ENCODE measurements at places on chromosomes 6 and 20.
A peak's percentile ranks its signal among the peaks of the same experiment; 100 is the strongest.

GRCh38 chr6:111478064-111478476 lies 4.9 kb downstream of the REV3L start:
- no peak for DNase-seq

DNA sequence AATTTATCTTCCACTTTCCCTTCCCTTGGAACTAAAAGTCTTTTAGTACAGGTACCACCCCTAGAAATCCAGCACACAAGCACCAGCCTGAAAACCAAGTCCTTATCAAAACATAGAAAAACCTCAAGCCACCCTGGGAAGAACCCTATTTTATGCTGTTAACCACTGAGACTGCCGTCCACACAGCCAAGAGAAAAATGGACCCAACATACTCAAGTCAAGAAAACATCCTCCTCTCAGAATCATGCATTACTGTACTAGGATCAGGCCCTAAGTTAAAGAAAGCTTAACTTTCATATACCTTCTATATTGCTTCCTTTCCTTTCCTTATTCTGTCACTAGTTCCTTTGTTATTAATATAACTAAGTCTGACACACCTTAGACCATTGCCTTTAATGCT lies 16.9 kb upstream of the GOPC start:
- no peak for DNase-seq

DNA sequence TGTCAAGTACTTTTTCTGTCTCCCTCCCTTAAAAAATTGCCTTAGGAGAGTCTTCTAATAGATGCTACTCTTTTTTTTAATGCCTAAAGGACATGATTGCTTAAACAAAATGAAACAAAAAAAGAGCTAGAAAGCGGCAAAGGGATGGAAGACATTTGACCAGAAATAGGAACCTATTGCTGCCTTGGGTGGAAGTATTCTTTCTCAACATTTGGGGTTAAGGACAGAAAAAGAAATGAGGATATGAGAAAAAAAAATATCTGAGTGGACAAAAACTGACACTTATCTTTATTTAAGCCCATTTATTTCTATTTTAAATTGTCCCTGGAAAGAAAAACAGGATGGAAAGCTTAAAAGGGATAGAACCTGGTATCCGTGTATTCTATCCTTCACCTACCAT lies 664.9 kb upstream of the CITED2 start:
- no peak for DNase-seq

- no peak for DNase-seq
Observed at GRCh38 chr6:33983109-33983716, 162.7 kb downstream of the GRM4 start.

GRCh38 chr20:24871480-24872213 lies 77.4 kb upstream of the CST7 start:
- DNase-seq, result no peak

GRCh38 chr6:100657678-100658330 lies 193.1 kb upstream of the SIM1 start:
- DNase-seq, result no peak

GRCh38 chr6:146574211-146574610 lies 24.6 kb upstream of the ADGB start:
- no peak for DNase-seq

DNA sequence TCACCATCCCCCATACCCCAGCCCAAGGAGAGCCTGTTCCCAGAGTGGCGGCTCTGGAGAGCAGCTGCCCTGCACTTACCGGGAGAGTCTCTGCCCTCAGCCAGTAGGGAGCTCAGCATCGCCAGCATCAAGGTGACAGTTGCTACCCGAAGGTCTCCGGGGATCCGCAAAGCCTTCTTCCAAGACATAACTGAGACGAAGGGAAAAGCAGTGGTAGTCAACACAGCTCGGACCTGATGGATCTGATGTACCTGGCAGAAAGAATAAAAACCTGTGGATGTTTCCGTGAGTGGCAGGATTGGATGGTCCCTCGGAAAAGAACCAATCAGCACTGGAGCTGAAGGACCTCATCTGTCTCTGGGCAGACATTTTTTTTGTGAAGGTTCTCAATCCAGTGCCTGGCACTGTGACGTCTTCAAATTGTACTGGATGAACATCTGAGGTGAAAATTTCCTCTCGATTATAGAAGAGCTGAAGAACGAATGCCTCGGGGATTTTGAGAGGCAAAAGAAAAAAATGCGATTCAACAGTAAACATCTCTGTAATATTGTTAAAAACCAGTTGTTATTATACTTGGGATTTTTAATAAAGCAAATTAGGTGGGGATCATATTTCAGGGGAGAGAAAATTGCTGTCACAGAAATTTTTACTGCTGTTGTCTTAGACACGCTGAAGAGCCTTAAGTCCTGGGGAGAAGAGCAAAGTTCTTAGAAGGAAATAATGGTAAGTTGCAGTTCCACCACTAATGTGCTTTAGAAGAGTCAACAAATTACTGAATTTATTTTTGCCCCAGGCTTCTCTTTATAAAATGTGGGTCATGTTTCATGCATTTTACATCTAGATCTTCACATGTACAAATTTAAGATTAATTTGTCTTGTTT lies at the start of gene HLA-DQB1:
HLA-DQB1 (minus strand) TSS at position 238 of the 881 bp plus-strand sequence; CDS start at position 188, 50 bp downstream.
- DNase-seq, result peak; percentile 57

- no peak for DNase-seq
Observed at GRCh38 chr6:79494841-79495240, 42.4 kb downstream of the LCA5 start.

DNA sequence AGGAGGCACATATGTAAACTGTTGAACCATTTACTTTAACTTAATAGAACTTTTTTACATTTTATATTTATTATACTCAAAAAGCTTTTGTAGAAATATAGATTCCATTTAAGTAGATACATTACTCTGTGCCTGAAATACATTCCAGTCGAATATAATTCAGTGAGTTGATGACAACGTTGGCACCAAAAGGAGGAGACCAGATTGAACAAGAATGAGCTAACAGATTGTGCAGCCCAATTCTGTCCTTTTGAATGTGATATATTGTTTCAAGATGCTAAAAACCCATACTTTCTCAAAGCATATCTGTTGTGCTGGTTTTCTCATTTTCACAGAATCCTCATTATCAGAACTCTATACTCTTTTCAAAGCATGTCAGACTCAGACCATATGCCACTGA lies 147.4 kb upstream of the SIM1 start:
- DNase-seq, result no peak

- no peak for DNase-seq
Observed at GRCh38 chr6:136226674-136227377, 23.3 kb downstream of the MTFR2 start.

DNA sequence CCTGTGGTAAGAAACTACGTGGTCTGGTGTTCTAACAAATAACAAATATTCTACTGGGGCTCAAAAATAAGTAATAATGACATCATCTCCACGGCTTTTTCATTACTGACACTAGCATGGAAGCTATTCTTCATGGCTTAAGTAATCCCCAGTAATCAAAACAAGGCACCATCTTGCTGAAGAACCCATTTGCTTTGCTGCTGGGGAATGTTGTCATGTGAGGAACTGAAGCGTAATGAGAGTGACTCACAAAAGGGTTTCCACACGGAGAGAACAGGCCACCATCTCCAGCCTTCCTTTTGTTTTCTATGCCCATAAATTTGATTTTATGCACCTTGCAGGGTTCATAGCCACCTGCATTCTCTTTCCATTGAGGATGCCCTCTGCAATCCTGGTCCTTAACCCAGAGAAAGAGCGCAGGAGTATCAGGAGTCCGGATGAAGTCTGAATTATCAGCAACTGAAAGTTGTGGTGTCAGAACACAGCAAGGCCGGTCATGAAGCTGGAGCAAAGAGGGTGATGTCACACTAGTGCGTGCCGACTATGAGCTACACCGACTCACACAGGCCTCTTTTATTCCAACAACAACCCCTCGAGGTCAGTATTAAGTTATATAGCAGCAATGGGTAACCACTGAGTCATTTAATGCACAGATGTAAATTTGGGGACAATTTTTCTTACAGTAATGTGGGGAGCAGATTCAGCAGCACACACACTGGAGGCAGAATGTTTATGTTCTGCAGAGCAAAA lies 173.7 kb upstream of the SSTR4 start:
- DNase-seq, result no peak

DNA sequence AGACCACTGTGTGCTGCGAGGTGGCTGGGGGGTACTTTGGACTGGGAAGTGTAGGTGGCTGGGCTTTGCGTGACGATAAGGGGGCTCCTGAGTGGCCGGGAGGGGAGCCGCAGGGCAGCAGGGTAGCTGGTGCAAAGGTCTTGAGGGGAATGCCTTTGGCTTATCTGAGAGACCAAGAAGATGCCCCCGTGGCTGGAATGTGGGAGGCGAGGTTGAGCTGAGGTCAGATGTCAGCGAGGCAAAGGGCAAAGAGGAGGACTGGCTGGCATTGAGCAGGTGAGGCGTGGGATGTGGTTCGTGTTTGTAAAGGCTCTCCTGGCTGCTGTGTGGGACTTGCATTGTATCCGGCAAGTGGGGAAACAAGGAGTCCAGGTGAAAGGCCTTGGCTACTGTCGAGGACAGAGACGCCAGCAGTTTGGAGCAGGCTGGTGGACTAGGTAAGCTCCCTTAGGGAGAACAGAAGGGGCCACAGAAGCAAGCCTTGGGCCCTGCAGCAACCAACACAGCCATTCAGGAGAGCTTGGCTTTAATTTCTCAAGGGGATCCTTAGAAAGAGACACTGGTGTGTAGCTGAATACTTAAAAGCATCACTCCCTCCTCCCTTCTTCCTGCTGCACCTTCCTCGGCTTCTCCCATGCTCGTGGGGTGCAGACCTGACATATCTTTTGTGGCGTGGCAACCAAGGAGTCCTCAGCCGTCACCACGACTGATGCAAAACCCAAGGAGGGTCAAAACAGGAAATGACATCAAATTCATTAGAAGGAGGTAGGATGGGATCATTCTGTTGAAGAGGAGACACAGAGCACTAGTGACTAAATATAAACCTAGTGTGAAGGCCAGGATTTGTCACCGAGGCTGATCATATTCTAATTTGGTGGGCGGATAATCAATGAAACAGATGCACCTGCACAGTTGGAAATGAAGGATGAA lies 53.5 kb upstream of the ERVFRD-1 start:
- no peak for DNase-seq

DNA sequence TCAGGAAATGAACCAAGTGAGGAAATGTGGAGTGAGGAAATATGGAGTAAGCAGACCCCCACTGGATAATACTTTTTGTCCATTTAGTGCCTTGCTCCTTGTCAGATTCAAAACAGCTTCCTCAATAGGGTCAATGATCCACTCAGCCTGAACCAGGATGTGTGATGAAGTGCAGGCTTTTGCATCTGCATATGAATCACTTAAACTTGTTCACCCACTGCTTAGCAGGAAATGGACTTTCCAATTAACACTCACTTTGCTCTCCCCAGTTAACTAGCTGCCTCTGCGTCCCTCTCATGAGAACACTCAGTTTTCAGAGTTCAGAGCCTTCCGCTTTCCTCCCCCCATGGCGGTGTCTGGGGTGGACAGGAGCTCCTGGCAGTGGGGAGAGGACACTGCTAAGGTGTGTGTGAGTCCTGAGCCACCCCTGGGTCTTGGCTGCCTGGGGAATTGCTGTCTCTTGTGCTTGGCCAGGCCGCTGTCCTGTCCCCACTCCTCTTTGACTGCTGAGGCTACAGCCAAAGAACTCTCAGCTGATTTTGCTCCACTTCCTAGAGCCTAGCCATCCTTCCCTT lies 621.8 kb downstream of the CDH26 start:
- no peak for DNase-seq

Measured in stimulated activated CD8-positive, alpha-beta memory T cell treated with anti-CD3 and anti-CD28 coated beads, Interleukin-4, amount 100 ng/mL, for 48 hours (primary cell).